ENCODE measurements at places on chromosomes 13 and 19.

- DNase-seq, result peak; percentile 62
Observed at GRCh38 chr19:1855040-1855827, 7.0 kb upstream of the REXO1 start.

DNA sequence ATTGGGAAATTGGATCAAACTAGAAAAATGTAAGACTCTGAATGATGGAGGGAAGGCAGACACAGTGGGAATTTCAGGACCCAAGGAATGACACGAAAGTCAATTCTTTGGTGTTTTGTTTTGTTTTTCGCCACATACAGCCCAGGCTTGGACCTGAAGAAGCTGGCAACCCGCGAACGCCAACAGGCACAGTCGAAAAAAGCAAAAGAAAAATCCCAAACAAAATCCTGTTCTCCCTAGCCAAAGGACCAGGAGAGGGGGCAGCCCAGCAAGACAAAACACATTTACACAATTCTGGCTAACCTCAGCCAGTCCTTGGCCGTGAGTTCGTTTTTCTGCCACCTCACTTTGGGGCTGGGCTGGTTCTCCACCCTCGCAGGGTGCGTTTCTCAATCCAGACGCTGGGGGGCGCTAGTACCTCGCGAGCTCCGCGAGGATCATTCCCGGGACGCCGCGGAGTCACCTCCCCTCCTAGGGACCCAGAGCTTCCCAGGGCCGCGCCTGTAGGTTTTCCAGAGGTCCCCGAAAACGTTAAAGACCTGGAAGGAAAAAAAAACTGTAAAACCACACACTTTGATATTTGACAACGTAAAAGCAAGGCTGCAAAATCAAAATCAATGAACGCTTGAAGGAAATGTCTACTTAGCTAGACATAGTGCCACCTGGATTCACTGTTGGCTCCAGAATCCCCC is 34.9 kb upstream of the TPM4 start:
- peak; percentile 22 for DNase-seq

DNA sequence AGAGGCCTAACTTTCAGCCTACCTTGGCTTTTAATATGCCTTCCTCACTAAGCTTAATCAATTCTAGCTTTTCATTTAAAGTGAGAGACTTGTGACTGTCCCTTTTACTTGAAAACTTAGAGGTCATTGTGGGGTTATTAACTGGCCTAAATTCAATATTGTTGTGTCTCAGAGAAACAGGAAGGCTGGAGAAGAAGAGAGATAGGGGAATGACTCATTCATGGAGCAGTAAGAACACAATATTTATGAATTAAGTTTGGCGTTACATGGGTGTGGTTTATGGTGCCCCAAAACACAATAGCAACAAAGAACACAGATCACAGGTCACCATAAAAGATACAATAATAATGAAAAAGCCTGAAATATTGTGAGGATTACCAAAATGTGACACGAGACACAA is 612.1 kb downstream of the TBC1D4 start:
- DNase-seq, result peak; percentile 47

DNA sequence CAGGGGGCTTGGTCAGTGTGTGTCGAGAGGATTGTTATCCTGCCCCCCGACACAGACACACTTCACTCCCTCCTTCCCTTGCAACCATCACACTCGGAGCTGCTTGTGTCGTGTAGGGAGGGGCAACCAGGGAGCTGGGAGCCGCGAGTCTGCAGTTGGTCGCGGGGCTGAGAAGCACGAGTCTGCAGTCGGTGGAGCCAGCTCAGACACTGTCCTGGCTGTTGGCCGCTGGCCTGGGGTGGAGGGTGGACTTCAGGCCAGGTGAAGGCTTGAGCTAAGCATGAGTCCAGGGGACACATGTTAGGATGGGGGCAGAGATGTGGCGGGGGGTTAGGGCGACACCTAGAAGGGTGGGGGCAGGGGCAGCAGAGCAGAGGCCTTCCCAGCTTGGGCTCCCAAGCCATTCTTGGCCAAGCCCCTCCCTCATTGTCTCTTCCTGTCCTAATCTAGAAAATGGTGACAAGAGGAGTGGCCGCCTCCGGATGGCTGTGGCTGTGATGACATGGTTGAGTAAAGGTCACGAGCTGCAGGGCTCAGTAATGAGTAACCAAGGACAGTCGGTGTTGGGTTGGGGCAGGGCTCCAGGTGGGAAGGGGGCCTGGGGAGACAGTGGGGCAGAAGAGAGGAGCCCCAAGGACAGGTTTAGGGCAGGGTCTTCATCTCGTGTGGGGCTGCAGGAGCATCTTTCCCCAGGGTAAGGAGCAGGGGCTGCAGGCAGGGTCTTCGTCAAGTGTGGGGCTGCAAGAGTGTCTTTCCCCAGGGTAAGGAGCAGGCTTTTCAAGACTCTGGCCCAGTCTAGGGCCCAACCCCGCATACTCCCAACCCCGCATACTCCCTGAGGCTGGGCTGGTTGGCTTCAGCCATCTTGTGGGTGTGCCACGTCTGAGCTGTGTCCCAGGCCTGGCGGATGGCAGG is 8.6 kb downstream of the PPP5C start:
- DNase-seq, result no peak

- no peak for DNase-seq
Observed at GRCh38 chr13:96025283-96025682, 27.9 kb downstream of the UGGT2 start.

- DNase-seq, result no peak
Observed at GRCh38 chr13:77918391-77919245, at the start of gene EDNRB. TSS of gene EDNRB (minus strand) at chr13:77918831. CDS start at chr13:77918573, 258 bp downstream.

Measured in NCI-H226 (cell line).